ENCODE measurements at places on chromosomes 11 and 22. TPM values are rescaled to one million over a fixed set of nuclear protein-coding genes. Genes with fewer than 3 reads are reported as not detected.

APOL6 gene
- polyA plus RNA-seq = 1.4 TPM

C1QTNF4 gene
- not detected for polyA plus RNA-seq

VPREB3 gene
- 1,371 TPM for polyA plus RNA-seq

METTL15 gene
- 5.9 TPM for polyA plus RNA-seq

DNA sequence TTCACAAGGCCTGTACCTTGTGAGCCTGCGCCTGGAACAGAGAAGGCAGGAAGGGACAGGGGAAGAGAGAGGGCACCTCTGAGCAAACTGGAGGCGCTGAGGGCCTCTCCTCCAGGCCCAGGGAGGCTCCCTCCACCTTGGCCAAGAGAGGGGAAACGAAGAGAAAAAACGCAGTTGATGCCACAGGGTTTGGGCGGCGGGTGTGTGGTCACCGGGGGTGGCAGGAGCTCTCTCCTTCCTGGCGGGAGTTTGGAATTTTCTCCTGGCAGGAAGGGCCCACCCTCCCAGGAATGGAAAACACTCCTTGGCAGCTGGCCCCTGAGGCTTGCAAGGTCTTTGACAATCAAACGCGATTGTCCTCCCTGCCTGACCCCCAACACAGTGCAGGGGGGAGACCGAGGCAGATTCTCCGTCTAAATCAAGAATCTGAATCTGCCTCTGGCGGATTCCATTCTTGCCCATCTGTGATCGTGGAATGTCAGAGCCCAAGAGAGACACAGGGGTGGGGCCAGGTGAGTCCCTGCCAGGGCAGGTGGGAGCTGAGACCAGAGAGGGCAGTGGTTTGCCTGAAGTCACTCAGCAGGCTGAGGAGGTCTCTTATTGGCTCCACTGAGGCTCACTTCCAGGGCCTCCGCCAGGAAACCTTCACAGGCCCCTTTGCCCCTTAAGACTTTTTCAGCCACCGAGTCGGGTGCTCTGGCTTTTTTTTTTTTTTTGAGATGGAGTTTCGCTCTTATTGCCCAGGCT lies 21.0 kb downstream of the RPL3 start:
- peak overlapping the region; percentile 36 for H3K4me3 ChIP-seq
- H3K4me1 ChIP-seq = peaks cover 27% of the 10 kb centered on the region
- H3K27ac ChIP-seq = no peak overlapping the region
- H3K27me3 ChIP-seq = peaks cover 12% of the 10 kb centered on the region
- DNase-seq = no peak

DNA sequence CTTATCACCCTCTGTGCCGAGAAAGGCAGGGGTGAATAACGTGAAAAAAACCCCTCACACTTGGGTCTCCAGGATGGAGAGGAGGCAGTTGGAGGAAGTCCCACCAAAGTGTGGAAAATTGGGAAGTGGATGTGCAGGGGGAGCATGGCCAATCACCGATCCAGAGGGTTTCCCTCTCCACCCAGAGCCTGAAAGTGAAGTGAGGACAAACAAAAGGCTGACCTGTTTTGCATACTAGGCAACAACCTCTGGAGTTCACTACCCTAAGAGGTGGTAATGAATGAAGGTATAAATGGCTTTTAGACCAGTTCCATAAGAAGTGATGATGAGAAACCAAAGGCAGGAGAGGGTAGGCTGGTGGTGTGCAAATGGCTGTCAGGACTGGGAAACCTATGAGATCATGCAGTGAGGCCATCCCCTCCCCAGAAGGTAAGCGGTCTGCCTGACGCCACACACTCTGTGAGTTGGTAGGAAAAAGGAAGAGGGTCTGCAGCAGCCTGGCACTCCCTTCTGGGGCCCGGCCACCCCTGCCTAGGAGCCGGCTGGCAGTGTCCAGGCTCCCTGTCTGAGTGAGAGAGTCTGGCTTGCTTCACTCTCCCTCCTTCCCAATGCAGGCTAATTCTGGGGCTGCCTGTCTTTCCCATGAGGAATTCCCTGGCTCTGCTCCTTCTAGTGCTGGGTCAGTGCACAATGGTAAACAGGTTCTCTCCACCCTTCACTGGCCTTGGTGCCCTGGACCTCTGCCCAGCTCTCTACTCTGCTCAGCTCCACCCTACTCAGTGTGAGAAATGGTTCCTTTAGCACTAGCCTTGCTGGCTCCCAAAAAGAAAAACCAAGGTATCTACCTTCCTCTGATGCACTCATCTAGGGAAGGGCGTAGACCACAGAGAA lies 15.6 kb downstream of the TBC1D10A start:
- peaks cover 4% of the 10 kb centered on the region for H3K36me3 ChIP-seq
- peak overlapping the region; percentile 96 for H3K27ac ChIP-seq
- no peak for DNase-seq
- peak overlapping the region; percentile 68 for H3K4me3 ChIP-seq
- no peaks in the 10 kb centered on the region for H3K27me3 ChIP-seq
